ENCODE measurements at places on chromosomes 11 and 22. TPM values are rescaled to one million over a fixed set of nuclear protein-coding genes. Genes with fewer than 3 reads are reported as not detected.

C1QTNF4 gene
- 5.0 TPM for total RNA-seq

- DNase-seq, result no peak
Observed at GRCh38 chr11:34395916-34396550, 38.2 kb upstream of the ABTB2 start.

DNA sequence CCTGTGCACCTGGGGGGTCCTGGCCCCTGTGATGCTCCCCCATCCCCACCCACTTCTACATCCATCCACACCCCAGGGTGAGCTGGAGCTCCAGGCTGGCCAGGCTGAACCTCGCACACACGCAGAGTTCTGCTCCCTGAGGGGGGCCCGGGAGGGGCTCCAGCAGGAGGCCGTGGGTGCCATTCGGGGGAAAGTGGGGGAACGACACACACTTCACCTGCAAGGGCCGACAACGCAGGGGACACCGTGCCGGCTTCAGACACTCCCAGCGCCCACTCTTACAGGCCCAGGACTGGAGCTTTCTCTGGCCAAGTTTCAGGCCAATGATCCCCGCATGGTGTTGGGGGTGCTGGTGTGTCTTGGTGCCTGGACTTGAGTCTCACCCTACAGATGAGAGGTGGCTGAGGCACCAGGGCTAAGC, 20.0 kb upstream of the TALDO1 start:
- DNase-seq, result no peak

TBX10 gene
- total RNA-seq, result not detected

JHY gene
- 4.9 TPM for total RNA-seq

- no peak for DNase-seq
Observed at GRCh38 chr22:39729141-39729934, 158.8 kb downstream of the CACNA1I start.

DNA sequence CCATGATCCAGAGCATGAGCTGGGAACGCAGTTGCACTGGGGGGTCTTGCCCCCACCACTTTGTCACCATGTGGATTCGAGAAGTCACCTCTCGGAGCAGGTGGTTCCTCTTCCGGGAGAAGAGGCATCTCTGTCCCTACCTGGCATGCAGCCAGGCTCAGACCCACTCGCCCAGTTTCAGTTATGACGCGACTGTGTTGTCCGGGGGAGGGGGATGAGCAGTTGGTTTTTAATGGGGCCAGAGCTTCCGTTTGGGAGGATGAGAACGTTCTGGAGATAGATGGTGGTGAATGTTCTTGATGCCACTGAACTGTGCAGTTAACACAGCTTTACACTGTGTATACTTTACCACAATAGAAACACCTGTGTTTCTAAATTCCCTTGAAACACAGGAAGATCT, 41.5 kb downstream of the DHCR7 start:
- DNase-seq, result no peak

- peak; percentile 82 for DNase-seq
Observed at GRCh38 chr11:118917481-118918127, 8.1 kb downstream of the BCL9L start.

DNA sequence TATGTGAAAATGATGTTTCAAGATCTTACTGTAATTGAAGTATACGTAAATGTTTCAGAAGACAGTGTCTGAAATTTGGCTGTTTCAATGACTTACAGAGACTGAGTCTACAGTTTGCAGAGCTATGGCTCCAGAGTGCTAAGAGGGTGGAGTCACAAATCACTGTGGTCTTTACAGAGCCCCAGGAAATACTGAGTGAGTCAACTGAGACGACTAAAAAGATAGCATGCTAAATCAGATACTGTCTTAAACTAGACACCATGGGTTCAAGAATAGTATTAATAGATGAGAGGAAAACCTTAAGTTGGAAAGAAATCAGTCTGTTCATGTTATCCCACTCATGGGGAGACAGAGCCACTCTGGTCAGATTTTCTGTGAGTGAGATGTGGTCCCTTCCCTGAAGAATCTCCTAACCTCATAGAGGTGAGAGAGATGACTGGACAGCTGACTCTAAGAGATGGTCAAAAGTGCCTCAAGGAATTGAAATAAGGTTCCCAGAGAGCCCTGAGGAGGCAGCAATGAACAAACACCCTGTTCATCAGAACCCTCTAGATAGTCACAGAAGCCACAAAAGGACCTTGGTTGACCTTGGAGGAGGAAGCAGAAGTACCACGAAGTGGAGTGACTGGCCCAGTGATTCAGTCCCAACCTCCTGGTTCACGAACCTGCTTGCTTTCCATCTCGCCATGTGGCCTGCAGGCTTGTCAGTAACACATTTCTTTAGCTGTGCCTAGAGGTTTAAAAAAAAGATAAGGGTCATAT, 30.2 kb downstream of the C11orf91 start:
- no peak for DNase-seq

IGLL1 gene
- 0.48 TPM for total RNA-seq

ADAMTS8 gene
- 2.3 TPM for total RNA-seq

GRCh38 chr22:19608003-19608690, 83.9 kb upstream of the CLDN5 start:
- DNase-seq, result no peak

KCTD14 gene
- total RNA-seq, result 10.6 TPM

DNA sequence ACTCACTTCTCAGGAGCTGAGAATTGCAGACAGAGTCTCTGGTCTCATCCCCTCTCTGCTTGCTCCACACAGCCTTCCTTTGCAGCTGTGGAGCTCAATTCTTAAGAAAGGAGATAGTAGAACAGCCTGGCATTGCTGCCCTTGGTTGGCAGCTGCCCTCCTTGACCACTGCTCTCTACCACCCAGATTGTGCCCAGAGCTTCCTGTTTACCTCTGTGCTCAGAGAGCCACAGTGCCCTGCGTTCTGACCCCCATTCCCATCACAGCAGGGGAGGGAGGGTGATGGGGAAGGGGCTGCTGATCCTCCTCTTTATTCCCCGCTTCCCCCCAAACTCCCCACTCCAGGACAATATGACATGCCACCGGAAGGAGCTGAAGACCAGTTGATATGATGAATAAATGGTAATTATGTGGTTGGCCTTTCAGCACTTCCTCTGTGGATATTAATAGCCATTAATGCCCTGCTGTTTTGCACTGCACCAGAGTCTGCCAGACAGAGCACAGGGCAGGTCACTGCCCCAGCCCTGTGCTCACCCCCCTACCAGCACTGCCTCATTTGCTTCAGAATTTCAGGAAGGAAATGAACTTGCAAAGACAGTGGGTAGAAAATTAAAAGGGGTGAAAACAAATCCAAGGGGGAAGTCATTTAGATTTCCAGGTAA, 426.8 kb upstream of the CADM1 start:
- DNase-seq, result no peak

- no peak for DNase-seq
Observed at GRCh38 chr11:61516191-61516590, 7.6 kb downstream of the LRRC10B start.

- DNase-seq, result no peak
Observed at GRCh38 chr11:114057147-114057546, 2.4 kb upstream of the ZBTB16 start.

CAPN1 gene
- 173 TPM for total RNA-seq

MPEG1 gene
- total RNA-seq, result 5.0 TPM

- no peak for DNase-seq
Observed at GRCh38 chr11:19889531-19889930, 176.9 kb downstream of the NAV2 start.

MYRF gene
- 106 TPM for total RNA-seq

GRCh38 chr22:30945653-30946052, 22.9 kb downstream of the MORC2 start:
- no peak for DNase-seq

GRCh38 chr11:9143721-9144120, 52.3 kb upstream of the SCUBE2 start:
- no peak for DNase-seq

- DNase-seq, result no peak
Observed at GRCh38 chr11:17852246-17852645, 117.7 kb downstream of the KCNC1 start.

LUZP2 gene
- not detected for total RNA-seq

GRCh38 chr22:42929838-42930155, 72.7 kb upstream of the ARFGAP3 start:
- DNase-seq, result no peak

DNA sequence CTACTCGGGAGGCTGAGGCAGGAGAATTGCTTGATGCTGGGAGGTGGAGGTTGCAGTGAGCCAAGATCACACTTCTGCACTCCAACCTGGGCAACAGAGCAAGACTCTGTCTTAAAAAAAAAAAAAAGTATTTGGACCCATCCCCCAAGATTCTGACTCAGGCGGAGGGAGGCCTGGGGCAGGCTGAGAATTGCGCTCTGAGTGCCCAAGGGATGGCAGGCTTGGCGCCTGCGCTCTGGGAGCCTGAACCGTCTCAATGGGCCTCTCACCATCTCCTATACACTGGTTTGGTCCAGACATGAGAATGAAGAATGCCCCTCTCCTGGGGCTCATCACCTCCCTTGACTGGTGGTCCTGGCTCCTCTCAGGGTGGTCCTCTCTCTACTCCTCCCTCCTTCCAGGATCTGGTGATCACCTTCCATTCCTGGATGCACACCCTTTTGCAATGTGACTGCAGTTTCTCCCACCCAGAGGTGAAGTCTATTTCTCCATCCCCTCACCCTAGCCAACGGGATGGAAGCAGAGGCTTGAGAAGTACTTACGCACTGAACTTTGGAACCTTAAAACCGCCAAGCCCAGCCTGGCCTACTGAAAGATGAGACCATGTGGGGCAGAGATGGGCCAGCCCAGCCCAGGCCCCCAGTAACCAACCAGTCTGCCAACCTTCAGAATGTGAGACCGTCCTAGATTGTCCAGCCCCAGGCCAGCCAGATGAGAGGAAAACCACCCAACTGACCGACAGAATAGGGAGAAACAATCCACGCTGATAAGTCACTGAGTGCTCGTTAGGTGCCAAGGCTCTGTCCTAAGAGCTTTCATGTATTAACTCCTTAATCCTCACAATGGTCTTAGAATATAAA, 4.9 kb downstream of the POLR3H start:
- DNase-seq, result no peak

CHRDL2 gene
- 5.1 TPM for total RNA-seq

GRCh38 chr11:13225038-13226001, 52.3 kb upstream of the BMAL1 start:
- DNase-seq, result no peak

- no peak for DNase-seq
Observed at GRCh38 chr22:26485013-26485412, 1.3 kb downstream of the SRRD start.

GRCh38 chr22:35258191-35258988, 1.1 kb downstream of the HMGXB4 start:
- no peak for DNase-seq

GRCh38 chr11:83060965-83061364, 10.7 kb downstream of the RAB30 start:
- no peak for DNase-seq

PVALB gene
- 2.3 TPM for total RNA-seq

GRCh38 chr11:35711173-35711910, 48.8 kb downstream of the TRIM44 start:
- DNase-seq, result no peak

DNA sequence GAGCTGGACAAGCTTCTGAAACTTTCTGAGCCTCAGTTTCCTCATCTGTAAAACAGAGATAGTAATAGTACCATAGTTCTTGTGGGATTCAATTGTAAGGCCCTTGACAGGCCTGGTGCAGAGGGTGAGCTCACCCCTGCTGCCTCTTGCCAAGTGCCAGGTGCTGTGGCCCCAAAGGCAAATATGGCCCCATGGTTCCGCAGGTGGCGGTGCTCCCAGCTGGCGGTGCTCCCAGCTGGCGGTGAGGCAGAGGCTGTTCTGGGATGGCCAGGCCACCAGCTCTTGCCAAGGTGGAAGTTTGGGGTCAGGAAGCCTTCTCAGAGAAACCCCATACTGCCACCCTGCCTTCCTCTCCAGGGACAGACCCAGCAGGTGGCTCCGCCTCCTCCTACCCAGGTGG, 8.8 kb downstream of the NPTXR start:
- no peak for DNase-seq

GRCh38 chr11:12274558-12275197, 102.7 kb upstream of the PARVA start:
- DNase-seq, result no peak

DNA sequence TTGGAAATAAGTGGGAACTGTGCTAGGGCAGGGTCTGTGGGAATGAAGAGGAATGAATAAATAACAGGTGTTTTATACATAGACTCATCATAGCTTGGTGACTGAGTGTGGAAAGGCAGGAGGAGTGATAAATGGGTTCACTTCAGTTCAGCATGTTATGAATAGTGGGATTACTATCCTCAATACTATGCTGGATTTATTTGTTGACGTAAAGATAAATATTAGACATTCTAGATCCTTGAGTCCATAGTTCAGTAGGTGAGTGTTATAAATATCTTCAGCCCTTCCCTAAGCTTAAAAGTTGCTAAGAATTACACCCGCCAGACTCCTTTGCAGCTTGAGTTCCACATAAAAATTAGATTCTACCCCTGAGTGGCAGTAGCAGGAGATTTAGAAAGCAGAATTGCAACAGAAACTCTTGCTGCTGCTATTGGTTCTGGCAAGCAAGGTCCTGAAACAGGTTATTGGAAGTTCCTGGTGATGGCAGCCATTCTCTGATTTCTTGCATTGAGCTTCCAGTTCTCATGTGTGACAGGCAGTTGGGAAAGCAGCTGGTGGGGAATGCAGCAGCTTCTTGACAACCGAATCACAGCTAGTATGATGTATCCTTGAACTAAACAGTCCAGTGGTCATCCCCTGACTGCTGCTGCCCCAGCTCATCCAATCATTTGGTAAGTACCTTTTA, 1558.9 kb downstream of the FAM181B start:
- DNase-seq, result no peak

SLC6A5 gene
- not detected for total RNA-seq

DNA sequence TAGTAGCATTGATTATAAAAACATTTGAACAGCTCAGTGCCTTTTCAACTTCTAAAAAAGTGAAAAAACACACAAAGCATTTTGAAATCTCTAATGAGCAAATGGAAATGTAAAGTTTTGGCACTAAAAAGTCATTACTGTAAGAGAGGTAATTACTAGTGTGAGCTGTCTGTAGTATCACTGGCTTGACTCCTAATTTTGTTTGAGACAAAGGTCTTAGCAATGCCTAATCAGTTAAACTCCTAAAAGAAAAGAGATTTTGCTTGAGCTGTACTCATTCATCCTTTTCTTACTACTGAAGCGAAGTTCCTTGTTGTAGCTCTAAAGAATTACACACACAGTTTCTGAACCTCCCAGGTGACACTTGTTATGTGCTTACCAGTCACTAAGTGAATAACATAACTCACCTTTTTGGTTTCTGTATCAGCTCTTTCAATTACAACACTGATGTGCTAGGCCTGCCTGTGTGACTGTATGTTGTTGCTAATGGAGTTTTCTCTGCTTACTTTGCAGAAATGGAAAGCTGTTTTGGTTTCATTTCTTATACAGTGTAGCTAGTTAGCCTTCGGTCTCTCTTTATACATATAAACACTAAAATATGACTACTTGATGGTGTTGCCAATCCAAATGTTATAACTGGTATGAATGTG, 924.4 kb upstream of the TENM4 start:
- no peak for DNase-seq

Data from uterus (tissue), 4 donors.